CD4-positive, alpha-beta T cell treated with Interleukin-6 for 4 hours (primary cell): ENCODE measurements at places on chromosomes 3 and 15.

- DNase-seq = no peak
Measured at GRCh38 chr3:69532547-69533224, 146.8 kb upstream of the FRMD4B start.

GRCh38 chr3:13069495-13069894 lies 3.7 kb downstream of the IQSEC1 start:
- DNase-seq = peak; percentile 56

DNA sequence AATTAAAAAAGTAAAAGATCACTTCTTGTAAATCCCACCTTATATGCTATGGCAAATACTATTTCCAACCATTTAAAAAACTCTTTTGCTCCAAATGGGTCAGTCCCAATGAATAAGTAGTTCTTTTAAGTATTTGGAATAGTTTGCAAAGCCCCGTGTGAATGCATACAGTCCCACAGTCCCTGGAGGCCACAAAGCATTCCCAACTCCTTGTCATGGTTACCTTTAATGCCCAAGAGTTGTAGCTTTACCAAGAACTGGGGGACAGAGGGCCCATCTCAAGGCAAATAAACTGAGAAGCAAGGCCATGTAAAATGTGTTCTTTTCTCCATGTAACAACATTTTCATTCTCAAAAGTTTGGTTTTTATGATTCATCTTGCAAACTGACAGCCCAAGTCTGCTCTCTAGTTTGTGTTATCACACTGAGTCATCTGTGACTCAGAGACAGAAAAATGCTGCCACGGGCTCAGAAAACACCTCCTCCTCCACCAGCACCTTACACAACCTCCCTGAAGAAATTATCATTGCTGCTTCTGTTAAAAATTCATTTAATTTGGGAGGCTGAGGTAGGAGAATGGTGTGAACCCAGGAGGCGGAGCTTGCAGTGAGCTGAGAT lies 336.2 kb downstream of the ERC2 start:
- no peak for DNase-seq

DNA sequence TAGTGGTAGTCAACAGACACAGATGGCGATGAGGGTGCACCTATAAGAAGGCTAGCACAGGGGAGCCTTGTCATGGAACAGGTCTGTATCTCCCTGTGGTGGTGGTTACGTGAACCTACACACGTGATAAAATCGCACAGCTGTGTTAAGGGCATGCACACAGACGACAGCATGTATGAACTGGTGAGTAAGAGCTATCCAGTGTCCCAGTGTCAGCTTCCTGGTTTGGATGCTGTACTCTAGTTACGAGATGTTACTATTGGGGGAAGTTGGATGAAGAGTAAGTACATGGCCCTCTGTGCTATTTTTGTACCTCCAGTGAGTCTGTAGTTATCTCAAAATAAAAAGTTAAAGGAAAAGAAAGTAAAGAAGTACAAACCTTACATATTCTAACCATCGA lies 38.2 kb downstream of the MTMR10 start:
- DNase-seq = no peak

DNA sequence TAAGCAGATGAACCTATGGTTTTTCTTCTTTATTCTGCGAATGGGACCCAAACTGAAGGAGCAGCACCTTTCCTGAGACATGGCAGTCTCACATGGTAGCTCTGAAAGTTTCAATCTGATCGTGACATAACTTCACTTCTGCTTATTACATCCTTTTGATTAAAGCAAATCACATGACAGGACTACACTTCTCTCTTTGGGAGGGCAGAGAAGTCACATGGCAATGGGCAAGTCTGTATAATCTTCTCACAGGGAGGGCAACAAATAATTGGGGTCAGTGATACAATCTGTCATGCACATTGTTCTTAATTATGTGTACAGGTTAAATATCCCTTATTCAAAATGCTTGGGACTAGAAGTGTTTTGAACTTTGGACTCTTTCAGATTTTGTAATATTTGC lies 21.6 kb downstream of the NCBP2 start:
- no peak for DNase-seq

- no peak for DNase-seq
Measured at GRCh38 chr15:51758645-51759044, 7.2 kb downstream of the TMOD2 start.

DNA sequence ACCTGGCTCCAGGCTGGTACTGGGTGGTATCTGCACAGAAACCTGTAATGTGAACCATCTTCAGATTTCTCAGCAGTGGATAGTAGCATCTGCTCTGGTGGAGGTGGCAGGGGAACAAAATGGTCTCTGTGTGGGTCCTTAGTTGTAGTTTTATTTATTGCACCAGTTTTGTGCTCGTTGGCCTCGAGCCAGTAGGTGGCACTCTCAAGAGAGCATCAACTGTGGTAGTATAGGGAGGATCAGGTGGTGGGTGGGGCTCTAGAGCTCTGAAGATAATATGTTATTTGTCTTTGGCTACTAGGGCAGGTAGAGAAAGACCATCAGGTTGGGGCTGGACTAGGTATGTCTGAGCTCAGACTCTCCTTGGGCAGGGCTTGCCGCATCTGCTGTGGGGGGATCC lies 254.0 kb upstream of the GPR149 start:
- no peak for DNase-seq

GRCh38 chr3:42690766-42691680 lies 5.7 kb downstream of the KLHL40 start:
- DNase-seq = no peak

- DNase-seq = no peak
Measured at GRCh38 chr3:60504827-60505457, 746.3 kb downstream of the FHIT start.

DNA sequence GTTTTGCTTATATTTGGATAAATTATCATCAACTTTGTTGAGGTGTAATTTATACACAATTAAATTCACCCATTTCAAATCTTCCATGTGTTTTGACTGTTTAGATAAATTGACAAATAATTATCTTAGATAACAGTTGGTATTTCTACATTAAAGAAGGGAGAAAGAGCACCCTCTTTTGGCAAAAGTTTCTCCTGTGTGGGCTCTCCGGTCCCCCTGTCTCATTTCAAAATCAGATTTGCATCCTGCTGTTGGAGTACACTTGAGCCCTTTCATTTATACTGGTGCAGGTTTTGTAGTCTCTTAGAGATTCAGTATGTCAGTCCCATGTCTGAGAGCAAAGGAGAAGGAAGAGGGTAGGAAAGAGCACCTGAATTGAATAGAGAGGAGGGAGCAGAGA lies 49.4 kb downstream of the NKIRAS1 start:
- no peak for DNase-seq

DNA sequence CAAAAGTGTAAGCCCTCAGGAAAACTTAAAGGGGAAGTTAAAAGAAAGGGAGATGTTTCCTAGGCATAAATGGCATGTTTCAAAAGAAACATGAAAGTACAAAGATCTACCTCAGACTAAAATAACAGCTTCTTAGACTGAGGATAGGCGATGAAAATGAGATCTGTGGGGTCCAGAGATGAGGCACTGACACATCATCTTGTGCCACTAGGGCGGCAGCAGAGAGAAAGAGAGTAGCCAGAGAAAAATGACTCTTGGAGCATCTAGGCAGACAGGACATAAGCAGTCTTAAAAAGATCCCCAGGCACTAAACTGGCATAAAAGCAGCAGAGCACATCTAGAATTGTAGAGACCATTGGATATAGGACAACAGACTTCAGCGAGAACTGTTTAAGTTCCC lies 42.5 kb upstream of the RFX7 start:
- no peak for DNase-seq

GRCh38 chr15:75646944-75647364 lies 758 bp upstream of the SNX33 start:
- DNase-seq = peak; percentile 27

DNA sequence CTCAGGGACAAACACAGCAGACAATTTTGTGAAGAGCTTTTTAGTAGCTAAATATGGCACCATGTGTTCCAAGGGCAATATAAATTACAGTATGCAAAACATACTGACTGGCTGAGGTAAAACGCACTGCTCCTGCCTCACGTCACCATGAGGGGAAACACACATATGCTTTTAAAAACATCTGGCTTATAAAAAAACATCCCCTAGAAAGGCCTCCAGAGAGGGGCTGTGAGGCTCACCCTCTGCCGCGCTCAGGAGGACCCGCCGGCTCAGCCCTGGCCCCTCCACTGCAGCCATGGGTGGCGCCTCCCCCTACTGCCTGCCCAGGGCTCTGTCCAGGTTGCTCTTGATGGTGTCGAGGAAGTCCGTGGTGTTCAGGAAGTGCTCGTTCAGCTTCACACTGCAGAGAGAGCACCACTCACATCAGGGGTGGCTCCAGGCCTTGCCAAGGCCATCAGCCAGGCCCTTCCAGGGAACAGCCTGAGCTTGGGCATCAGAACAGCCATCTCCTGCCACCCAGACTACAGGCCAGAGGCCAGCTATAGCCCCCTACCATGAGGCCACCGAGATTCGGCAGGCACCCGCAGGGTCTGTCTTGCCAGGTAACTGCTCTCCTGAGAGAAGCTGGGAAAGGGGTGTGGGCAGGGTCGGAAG lies 18.2 kb downstream of the IDH2 start:
- DNase-seq = no peak

DNA sequence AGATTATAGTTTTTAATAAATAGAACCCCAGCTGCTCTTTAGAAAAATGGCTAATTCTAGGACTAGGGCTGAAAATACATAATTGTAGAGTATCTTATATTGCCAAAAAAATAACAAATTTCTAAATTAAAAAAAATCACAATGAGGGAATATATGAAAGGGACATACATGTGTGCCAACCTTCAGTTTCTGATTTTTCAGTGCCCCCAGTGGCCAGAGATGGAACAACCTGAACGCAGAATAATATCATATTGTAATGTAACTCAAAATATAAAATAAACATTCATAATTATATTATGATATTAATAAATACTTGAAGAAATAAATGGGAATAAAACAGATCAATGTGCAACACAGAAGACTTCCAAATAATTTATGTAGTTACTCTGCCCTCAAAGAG lies 460.5 kb downstream of the ZNF385D start:
- DNase-seq = no peak

DNA sequence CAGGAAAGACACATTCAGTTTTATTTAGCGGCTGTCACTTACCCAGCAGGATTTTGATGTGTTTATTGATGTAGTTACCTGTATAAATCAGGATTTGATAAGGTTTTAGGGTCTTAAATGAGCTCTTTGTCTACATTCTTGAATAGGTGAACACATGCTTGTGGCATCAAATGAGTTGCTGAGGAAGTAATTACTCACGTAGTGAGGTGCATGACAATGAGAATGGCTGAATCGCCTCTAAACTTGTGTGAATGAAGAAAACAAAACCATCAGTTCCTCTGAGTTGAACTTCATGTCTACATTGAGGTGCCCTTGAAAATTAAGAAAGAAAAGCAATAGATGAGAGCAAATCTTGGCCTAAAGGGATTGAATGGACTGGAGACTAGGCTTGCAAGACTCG lies 245.6 kb upstream of the SATB1 start:
- no peak for DNase-seq

DNA sequence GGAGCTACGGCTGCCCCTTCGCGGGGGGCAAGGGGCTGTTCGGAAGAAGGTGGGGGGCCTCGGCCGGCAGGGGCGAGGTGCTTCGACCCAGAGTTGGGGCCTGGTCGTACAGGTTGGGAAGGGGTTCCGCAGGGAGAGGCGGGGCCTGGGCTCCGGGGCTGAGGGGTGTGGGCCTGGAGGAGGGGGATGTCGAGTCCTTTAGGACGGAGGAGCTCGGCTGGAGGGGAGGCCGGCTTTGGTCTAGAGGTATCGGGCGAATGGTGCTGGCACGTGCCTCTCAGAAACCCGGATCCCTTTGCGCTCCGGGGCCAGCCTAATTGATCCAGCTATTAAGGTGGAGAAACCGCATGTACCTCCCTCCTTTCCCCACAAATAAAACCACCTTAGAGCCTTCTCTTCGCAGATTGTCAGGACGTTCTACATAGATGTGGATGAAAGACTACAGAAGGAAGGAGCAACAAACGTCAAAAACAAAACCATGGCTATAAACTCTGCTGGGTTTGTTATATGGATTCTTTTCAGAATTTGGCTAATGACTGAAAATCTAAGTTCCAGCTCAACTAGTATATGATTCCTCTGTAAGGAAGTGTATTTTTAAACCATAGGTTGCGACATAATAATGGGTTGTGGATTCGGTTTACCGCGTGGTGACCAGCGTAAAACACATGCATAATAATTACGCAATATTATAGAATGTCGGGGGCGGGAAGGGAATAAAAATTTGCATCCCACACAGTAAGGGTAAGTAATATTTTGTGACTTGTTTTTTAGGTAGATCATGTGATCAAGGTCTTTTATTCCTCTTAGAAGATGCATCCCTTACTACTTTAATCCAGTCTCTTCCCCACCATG lies 644 bp upstream of the NGLY1 start:
- DNase-seq = peak; percentile 67

DNA sequence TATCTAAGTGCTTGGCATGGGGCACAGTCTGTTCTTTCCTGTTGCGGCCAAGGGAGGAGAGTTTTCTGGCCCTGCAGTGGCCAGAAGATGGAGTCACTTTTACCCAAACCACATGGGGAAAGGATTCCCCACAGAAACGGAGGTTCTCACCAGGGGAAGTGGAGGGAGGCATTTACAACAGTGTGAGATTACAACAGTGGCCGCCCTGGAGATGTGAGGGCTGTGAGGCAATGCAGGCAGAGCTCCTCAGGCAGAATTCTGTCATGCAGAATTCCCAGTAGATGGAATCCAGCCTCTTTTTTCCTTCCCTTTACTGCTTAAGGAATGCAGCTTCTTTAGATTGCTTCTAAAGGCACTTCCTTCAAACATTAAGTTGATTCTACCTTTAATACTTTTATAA lies 83.1 kb downstream of the CACNA1D start:
- no peak for DNase-seq

DNA sequence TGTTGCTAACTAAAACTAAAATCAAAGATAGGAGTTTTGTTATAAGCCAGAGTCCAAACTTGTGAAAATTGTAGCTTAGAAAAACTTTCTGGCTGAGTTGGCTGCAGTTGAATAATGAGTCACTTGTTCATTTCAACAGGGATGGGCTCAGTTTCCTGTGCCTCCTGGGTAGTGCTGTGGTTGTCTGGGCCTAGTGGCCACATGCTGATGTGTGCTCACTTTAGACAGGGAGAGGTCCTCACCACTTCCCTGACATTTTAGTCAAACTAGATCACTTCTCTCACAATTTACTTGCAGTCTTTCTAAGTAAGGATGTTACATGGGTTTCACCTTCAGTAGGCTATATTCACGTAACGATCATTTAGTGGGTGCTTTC lies 6.3 kb upstream of the UBE2Q2 start:
- peak; percentile 59 for DNase-seq

DNA sequence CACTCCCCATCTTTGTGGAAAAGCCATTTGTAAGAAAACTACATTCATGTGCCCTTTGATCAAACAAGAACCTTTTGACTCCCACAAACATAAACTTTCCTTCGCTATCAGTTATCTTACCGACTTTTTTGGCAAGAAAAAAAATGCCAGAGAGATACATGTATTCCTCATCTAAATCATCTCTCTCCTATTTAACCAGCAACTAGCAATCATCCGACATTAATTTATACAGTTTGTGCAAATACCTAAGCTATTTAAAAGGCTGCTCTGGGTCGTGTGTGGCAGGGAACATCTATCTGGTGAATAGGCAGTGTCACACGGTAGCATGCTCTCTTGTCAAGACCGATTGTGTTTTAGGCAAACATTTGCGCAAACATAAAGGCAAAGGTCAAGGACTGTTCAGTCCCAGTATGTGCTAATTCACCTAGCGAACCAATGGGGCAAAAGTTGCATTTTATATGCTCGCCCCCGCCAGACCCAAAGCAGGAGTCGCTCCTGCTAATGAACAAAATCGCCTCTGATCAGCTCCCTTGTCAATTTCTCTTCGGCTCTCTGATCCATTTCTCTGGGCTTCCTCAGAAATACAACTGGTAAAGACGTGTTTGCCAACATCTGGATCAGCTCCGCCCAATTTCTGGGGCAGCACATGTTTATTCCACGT lies 37.7 kb downstream of the ZIC4 start:
- DNase-seq = no peak

- no peak for DNase-seq
Measured at GRCh38 chr15:35562641-35563040, 16.7 kb upstream of the DPH6 start.
